ENCODE measurements at places on chromosomes 12 and 14.

DNA sequence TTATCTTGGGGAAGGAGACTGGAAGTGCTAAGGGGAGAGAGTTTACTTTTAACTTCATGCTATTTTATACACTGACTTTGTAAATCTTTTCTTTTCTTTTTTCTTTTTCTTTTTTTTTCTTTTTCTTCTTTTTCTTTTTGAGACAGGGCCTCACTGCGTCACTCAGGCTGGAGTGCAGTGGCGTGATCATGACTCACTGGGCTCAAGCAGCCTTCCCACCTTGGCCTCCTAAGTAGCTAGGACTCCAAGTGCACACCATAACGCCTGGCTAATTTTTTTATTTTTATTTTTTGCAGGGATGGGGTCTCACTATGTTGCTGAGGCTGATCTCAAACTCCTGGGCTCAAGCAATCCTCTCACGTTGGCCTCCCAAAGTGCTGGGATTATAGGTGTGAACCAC, 294.6 kb upstream of the PRICKLE1 start:
- no peak for DNase-seq

DNA sequence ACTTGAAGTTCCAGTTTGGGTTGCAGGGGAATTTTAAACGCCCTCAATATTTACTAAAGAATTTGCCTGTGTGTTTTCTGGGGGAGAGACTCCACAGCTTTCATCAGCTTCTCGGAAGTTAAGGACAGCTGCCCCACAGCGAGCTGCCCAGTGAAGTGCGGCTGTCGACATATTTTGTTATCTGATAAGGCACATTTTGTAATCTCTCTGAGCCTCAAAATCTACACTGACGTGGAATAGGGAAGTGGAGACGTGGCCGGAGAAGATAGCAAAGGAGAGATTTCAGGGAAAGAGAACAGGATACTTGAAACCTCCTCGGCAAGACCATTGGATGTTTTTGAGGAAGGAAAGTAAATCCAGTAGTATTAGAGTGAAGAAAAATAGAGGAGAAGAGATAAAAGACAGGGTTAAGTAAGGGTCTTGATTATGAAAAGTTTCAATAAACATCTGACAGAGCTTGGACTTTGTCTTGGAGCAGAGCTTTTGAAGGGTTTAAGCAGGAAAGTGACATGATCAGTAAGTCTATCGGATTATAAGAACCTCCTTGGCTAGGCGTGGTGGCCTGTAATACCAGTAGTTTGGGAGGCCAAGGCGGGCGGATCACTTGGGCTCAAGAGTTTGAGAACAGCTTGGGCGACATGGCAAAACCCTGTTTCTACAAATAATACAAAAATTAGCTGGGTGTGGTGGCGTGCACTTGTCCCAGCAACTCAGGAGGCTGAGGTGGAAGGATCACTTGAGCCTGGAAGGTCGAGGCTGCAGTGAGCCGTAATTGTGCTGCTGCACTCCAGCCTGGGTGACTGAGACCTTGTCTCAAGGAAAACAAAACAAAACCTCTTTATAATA, 1.1 kb downstream of the POLR3B start:
- no peak for DNase-seq

DNA sequence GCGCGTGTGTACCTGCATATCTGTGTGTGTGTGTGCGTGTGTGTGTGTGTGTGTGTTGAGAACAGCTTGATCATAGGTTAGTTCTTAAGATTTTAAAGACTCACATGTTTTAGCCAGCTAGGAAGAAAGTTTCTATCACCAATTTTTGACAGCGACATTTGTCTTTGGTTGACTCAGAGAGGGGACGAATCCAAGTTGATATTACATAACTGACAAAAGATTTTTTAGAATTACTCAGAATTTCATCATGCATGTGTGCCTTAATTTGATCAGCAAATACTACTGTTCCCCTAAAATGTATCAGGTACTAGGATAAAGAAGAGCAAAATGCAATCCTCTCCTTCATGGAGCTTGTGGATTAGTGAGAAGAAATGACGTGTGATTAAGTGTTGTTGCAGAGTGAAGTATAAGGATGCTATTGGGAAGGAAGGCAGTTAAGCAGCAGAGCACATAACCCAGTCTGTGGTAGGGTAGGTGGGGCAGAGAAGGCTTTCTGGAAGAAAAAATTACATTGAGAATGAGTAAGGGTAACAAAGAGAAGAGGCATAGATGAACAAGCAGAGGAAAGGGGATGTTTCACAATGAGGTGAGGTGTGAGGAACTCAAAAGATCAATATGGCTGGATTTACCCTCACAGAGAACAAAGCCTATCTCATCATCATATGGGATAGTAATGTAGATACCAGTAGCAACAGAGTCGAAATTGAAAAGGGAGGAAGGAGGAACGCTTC, 77.5 kb downstream of the ELK3 start:
- DNase-seq: peak; percentile 31

DNA sequence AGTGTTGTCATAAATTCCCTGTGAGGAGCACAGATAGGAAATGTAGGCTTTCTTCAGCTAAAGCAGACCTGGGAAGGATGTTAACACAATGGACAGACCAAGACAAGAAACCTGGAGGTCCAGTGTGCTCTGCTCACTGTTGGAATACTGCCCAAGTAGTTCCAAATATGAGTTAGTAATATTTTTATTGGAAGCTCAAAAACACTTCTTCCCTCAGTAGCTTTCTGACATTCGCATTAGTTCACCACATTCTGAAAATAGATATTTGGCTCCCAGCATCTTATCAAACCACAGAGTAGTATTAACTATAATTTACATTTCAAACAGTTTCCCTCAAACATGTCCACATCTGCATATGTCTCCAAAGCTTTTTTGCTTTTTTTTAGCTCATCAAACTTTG, 74.8 kb upstream of the PYGL start:
- DNase-seq: no peak

DNA sequence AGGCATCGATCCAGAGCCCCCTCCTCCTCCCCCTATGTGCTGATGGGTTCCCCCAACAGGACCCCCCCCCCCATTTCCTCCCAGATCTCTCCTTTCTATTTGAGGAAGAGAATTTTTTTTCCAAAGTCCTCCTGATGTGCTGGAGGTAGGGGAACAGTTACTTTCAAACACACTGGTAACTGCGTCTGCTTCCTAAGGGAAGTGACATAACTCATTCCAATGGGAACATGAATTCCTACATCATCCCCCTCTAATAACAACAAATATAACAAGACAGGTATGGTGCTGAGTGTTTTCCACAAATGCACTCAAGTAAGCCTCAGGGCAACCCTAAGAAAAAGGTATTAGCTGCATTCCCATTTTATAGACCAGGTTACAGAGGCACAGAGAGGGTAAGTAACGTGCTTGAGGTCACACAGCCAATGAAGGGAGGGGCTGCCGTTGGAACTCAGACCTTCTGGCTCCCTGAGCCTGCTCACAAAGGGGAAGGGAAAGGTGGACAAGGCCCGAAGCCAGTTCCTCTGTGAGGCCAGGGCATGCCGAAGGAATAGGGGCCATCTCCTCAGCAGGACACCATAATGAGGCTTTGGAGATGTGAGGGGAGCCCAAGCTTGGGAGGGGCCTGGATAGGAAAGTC, 121.1 kb upstream of the NCOR2 start:
- DNase-seq: no peak

DNA sequence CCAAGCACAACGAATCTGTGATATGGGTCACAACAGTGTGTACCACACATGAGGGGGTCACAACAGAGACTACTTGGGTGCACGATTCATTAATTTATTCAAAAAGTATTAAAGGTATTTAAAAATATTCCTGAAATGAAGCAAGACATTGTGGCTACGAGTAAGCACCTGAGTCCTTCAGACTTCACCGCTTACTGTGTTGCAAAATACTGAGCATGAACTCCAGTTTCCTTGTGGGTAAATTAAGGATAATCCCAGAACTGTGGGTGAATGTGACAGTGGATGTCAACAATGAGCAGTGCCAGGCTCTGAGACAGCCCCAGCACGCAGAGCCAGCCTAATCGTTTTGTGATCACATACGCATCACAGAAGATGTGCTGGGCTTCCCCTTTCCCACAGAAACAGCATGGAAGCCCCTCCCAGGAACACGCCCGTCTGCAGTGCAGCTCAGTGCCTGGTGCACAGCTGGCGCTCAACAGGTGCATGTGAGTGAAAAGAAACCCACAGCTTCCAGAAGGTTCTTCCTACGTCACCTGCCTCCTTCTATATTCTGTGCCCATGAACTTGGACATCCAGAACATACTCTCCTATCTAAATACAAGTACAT, 29.1 kb downstream of the CDC42BPB start:
- no peak for DNase-seq

DNA sequence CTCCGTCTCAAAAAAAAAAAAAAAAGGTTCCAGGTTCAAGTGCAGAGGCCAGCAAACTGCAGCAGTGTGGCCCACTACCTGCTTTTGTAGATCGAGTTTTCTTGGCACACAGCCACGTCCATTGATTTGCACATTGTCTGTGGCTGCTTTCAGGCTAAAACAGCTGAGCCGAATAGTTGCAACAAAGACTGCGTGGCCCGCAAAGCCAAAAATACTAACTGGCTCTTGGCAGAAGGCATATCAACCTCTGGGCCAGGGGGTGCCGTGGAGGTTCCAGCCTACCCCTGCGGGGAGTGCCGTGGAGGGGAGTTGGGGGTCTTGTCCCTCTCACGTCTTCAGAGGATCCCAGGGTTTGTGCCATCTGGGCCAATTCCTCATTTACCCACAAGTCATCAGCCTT, 170.1 kb downstream of the ADGRD1 start:
- no peak for DNase-seq

GRCh38 chr14:43647302-43647701, 859.8 kb downstream of the FSCB start:
- DNase-seq: no peak

DNA sequence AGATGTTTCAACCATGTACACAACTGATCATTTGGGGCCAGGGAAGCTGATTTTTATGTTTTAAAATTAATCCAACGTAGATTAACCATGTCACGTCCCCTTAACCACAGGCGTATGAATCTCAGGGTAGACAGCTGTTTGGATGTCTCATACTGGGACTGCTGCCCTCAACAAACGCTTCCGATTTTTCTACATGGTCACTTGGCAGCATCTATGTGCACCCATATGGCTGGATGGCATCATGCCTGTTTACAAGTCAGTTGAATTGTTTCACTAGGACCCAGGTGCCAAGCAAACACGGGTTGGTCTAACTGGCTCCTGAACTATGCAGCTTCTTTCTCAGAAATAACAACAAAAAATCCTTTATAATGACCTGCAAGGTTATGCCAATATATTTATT, 393.8 kb downstream of the NPAS3 start:
- DNase-seq: no peak

GRCh38 chr14:104993306-104993705, 7.7 kb downstream of the CLBA1 start:
- DNase-seq: no peak

GRCh38 chr12:22860926-22861325, 236.0 kb downstream of the ETNK1 start:
- no peak for DNase-seq

DNA sequence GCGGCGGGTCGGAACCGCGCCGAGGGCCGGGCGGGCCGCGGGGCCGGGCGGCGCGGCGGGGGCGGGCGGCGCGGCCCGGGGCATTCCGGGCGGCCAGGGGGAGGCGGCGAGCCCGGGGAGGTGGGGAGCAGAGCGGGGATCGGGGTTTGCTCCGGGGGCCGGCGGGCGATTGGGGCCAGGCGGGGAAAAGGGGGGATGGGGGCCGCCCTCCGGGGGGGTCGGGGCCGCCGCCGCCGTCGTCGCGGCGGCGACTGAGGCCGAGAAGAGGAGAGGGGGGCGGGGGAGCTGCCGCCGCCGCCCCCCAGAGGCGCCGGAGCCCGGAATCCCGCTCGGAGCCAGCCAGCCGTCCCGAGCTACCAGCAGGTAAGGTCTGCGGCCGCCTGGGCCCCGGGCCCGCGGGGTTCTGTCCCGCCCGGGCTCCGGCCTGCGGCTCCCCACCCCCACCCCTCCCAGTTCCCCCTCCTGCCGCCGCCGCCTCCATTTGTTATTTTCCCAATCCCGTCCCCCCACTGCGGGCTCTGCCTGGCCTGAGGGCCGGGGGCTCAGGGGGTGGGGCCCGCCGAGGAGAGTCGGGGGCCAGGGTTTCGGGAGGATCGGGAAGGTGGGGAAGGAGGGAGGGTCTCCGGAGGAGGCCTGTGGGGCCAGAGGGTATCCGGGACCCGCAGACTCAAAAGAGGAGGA, 403 bp downstream of the ATN1 start:
- DNase-seq: no peak

- DNase-seq: no peak
Measured at GRCh38 chr12:43336962-43337555, 214.9 kb downstream of the ADAMTS20 start.

GRCh38 chr12:62724947-62725451, 210.0 kb downstream of the PPM1H start:
- peak; percentile 98 for DNase-seq

DNA sequence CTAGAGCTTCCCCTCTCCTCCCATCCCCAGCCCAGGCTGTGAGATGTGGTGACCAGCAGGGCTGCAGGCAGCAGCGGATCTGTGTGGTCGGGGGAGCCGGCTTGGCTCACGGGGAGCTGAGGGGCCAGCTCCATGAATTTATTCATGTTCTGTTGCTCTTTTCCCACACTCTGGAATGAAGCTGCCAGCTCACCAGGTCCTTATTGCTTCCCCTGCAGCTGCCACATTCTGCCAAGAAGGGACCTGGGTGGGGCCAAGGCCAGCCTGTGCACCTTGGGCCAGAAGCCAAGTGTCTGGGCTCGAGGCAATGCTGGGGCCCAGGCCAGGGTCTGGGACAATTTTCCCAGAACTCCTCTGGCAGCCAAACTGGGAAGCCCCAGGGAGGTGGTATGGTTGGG, 2.5 kb upstream of the C1QL4 start:
- DNase-seq: no peak

DNA sequence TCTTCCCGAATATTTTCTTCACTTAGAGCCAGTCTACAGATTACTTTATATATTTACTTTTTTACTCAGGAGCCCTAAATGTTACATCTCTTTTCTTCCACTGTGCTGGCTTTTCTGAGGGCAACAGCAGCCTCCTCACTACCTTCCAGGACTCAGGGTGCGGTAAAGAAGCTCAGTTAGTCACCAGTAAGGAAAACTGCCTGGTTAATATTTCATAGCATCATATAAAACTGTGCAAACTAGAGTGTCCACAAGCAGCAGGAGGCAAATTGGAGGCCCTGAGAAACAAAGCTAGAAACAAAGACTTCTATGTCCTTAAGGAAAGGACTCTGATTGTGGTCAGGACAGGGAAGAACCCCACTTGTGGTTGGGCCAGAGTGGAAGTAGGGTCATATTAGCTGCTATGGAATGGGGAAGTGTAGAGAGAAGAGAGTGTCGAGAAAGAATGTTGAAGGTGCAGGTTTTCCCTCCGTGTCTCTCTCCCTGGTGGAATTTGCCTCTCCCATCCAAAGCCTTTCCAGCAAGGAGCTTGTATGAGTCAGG, 220.1 kb downstream of the SLC15A4 start:
- DNase-seq: no peak

- DNase-seq: no peak
Measured at GRCh38 chr12:52132754-52133161, 53.3 kb downstream of the SMIM41 start.

- no peak for DNase-seq
Measured at GRCh38 chr14:40113671-40114070, 681.4 kb upstream of the FBXO33 start.

Data from fibroblast of skin of left biceps (primary cell).